ENCODE measurements at places on chromosomes 6 and 20.
A peak's percentile ranks its signal among the peaks of the same experiment; 100 is the strongest.

- DNase-seq = no peak
These were observed 32.3 kb downstream of the GSTA3 start for GRCh38 chr6:52877168-52877567.

DNA sequence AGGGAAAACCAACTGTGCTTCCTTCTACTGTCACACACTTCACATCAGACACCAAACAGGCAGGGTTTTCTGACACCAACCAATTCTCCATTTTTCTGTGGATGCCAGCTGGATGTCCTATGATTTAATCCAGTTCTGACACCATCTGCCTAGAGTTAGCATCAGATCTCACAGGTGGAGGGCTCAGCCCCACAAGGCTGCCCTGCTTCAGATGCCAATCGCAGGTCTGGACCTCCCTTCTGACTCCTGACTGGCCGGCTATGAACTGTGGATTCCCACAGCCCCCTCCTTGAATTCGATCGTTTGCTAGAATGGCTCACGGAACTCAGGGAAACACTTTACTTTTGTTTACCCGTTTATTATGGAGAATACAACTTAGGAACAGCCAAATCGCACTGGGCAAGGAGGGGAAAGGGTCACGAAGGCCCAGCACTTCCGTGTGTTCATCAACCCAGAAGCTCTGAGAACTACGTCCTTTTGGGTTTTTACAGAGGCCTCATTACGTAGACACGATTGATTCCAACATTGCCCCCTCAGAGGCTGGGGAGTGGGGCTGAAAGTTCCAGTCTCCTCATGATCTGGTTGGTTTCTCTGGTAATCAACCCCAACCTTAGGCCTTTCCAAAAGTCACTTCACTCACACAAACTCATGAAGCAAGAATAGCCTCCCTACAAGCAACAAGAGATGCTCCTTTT is 25.4 kb upstream of the MAS1 start:
- DNase-seq = no peak

- no peak for DNase-seq
These were observed 159.6 kb downstream of the MTHFD1L start for GRCh38 chr6:151025076-151025475.

DNA sequence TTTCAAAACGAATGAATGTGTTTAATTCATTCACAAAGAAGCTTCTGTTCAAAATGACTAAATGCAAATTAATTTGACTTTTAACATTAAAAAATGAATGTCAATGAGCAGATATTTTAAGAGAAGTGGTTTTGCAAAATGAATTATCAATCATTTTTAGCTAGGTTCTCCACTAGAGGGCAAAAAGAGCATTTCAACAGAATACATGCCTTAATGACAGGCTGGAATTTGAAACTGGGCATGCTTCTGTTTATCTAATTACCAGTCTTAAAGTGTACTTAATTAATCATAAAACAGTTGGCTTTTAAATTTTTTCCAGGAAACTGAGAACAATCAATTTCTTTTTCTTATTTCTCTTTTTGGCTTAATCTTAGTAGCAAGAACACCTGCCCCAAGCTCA is 63.8 kb upstream of the TINAG start:
- no peak for DNase-seq

GRCh38 chr6:20461576-20461975 is 59.9 kb downstream of the E2F3 start:
- no peak for DNase-seq

GRCh38 chr6:144630857-144631256 is 345.7 kb downstream of the UTRN start:
- DNase-seq = no peak

GRCh38 chr6:16320533-16321340 is 82.3 kb downstream of the GMPR start:
- DNase-seq = no peak

- no peak for DNase-seq
These were observed 847.0 kb downstream of the PHF3 start for GRCh38 chr6:64482631-64483030.

DNA sequence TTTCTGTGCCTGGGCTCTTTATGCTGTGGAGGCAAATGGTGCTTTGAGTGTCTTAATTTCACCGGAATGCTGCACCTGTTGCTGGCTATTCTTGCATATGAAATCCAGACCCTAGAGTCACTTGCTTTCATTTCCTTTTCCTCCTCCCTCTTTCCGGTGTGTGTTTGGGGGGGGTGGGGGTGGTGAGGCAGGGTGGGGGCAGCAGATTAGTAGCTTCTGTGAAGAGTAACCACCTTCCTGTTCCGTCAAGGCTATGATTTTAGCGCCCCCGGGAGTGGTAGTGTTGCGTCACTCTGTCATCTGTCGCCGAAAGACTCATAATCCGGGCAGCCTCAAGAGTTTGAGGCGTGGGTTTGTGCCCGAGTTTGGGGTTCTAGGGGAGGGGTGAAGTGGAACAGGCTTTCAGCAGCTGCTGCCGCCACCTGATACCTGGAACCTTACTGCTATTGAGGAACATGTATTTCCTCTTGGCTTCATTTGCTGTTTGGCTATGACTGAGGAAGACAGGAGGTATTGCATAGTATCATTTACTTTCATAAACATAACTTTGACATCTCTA is 49.1 kb downstream of the UTRN start:
- DNase-seq = peak; percentile 89

- no peak for DNase-seq
These were observed 103.9 kb upstream of the JAG1 start for GRCh38 chr20:10777710-10778109.

GRCh38 chr6:170405311-170405975 is 98.9 kb downstream of the FAM120B start:
- DNase-seq = no peak

- DNase-seq = no peak
These were observed 222.9 kb downstream of the TTLL2 start for GRCh38 chr6:167547751-167548150.

DNA sequence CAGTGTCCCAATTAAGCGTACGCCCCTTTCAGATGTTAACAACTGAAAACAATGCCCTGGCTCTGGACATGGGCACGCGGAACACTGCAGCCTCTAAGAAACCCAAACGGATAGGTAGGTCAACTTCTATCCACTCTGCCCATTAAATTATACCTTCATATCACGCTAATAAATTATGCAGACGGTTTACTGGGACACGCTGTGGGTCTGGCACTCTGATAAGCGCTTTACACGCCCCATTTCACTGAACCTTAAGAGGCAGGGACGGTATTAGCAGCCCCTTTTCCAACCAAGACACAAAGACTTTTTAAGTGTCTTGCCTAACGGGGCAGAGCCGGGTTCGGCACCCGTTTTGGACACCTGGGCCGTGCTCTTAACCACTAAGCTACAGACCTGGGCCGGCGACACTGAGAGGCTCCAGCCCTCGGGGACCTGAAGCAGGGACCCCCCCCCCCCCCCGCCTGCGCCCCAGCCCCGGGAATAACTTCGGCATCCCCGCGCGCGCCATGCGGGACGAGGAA is 744 bp downstream of the STAU1 start:
- DNase-seq = peak; percentile 38

- no peak for DNase-seq
These were observed 35.0 kb upstream of the ZFAND3 start for GRCh38 chr6:37784585-37784967.

DNA sequence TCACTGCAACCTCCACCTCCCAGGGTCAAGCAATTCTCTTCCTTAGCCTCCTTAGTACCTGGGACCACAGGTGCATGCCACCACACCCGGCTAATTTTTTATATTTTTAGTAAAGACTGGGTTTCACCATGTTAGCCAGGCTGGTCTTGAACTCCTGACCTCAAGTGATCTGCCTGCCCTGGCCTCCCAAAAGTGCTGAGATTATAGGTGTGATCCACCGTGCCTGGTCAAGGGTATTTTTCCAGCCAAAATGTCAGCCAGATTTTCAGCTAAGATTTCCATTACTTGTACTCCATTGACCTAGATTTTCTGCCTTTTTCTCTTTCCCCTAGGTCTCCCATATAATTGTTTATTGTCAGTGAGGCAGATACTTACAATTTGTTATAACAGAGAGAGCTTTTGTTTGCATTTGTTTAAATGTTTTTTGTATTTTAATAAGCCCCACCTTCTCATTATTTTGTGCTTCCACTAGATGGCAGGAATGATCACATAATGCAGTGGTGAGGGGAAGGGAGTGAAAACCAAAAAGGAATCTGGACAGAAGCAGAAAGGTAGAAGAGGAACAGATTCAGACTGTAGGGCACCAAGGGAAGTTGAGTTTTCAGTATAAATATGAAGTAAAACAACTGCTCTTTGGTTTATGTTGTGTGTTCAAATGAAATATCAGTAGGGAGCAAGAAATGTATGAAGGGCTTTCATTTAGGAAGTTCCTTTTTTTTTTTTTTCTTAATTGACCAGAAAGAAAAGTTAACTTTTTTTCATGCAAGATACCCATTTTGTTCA is 29.7 kb downstream of the RPF2 start:
- peak; percentile 54 for DNase-seq

DNA sequence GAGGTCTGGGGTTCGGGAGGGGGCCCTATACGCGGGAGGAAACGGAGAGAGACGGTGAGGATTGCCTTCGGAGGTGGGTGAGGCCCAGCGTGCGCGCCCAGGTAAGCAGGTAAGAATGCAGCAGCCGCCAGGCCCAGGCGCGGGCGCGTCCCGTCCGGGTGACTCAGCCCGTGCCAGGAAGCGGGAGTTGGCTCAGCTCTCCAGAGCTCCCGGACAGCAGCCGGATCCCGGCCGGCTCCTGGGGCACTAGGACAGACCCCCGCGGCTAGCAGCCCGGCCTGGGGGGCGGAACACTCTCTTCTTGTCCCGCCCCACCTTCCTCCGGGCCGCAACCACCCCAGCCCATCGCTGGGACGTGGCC is 1.5 kb upstream of the MDFI start:
- DNase-seq = no peak

DNA sequence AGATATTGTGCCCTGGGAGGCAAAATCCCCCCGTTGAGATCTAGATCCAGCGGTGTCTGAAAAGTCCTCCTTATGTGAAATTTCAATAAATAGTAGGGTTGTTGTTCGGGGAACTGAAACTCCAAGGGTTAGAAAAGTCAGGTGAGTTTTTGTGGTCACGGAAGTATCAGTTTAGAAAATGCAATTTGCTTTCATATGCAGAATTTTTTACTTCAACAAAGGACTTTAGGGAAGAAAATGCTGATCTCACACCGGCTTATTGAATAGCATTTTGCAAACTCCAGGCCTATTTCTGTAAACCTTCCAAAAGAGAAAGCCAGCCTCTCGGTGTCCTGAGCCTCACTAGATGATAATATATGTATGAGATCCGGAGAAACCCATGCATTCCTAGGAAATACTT is 254.7 kb downstream of the TSHZ2 start:
- no peak for DNase-seq

DNA sequence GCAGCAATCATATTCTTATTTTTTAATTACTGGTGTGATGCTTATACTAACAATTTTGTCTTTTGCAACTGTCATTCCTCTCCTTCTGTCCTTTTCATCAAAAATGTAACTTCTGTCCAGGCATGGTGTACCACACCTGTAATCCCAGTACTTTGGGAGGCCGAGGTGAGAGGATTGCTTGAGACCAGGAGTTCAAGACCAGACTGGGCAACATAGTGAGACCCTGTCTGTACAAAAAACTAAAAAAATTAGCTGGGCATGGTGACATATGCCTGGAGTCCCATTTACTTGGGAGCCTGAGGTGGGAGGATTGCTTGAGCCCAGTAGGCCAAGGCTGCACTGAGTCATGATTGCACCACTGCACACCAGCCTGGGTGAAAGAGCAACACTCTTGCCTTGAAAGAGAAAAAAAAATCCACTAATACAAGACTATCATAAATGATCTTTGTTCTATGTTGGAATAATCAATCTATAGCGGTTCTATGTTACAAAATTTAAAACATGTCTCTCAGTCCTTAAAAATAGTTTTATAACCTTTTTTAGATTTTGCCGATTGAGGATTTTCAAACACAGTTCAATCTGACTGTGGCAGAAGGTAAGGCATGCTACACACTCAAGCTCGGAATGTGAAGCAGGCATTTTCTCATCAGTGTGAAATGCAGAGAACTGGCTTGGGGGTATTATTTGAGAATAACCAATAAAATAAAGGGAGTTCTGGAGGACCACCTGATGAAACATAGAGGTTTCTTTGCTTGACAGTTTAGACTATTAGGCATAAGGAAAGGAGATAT is 70.4 kb downstream of the ENPP1 start:
- DNase-seq = no peak

DNA sequence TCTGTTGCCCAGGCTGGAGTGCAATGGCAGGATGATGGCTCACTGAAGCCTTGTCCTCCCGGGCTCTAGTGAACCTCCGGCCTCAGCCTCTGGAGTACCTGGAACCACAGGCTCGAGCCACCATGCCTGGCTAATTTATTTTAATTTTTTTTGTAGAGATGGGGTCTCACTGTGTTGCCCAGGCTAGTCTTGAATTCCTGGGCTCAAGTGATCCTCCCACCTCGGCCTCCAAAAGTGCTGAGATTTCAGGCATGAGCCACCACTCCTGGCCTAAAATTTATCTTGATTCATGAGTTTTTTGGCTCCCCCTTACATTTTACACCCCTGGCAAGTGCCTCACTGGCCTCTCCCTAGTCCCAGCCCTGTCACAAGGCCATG is 2.5 kb upstream of the SLC29A1 start:
- DNase-seq = no peak

DNA sequence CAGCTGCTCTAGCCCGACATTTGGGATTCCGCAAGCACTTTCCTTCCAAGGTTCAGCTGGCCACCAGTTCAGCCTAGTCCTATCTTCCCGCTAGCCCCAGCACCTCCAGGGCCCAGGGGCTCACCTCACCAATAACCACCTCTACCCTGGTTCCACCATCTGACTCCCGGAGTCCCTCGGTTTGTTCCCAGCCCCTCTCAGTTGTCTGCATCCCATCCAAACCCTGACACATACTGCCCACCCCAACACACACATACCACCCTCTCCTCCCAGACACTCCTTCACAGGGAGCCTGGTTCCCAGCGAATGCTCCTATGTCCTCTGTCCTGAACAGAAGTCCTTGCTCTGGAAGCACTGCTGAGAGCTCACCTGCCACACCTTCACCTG is 418 bp downstream of the TNXB start:
- no peak for DNase-seq

- no peak for DNase-seq
These were observed 296.8 kb downstream of the CLIC5 start for GRCh38 chr6:45718871-45719270.

DNA sequence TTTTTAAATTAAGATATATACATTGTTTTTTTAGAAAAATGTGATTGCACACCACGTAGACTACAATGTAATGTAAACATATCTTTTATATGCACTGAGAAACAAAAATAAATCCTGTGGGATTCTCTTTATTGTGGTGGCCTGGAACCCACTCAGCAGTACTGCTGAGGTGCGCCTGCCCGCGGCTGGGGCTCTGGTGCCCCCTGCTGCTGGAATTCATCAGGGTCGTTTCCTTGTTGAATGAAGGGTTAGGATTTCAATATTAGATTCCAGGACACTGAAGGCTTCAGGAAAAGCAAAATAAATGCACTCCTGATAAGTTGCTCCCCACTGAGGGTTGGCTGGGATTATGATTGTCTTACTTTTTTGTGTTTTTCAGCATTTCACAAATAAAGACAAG is 175.8 kb upstream of the GGTLC1 start:
- DNase-seq = peak; percentile 10

- DNase-seq = no peak
These were observed 2.2 kb upstream of the PRDM13 start for GRCh38 chr6:99604166-99605073.
